ENCODE measurements at places on chromosomes 12 and 14. TPM values are rescaled to one million over a fixed set of nuclear protein-coding genes. Genes with fewer than 3 reads are reported as not detected.

GRCh38 chr14:105165761-105166485, 2.7 kb downstream of the JAG2 start:
- no peak overlapping the region for H3K27ac ChIP-seq

GRCh38 chr14:89352976-89353765, 63.9 kb downstream of the FOXN3 start:
- H3K4me3 ChIP-seq = no peak overlapping the region
- no peaks in the 10 kb centered on the region for H3K27me3 ChIP-seq
- peaks cover 23% of the 10 kb centered on the region for H3K36me3 ChIP-seq
- H3K27ac ChIP-seq = peak overlapping the region; percentile 53
- DNase-seq = no peak
- peaks cover 29% of the 10 kb centered on the region for H3K4me1 ChIP-seq

TMTC1 gene
- not detected for total RNA-seq

GRCh38 chr14:24863968-24864684, 185.8 kb downstream of the STXBP6 start:
- H3K27me3 ChIP-seq = no peaks in the 10 kb centered on the region
- DNase-seq = no peak
- no peaks in the 10 kb centered on the region for H3K36me3 ChIP-seq
- no peaks in the 10 kb centered on the region for H3K4me1 ChIP-seq

KLC1 gene
- total RNA-seq = 217 TPM

DNA sequence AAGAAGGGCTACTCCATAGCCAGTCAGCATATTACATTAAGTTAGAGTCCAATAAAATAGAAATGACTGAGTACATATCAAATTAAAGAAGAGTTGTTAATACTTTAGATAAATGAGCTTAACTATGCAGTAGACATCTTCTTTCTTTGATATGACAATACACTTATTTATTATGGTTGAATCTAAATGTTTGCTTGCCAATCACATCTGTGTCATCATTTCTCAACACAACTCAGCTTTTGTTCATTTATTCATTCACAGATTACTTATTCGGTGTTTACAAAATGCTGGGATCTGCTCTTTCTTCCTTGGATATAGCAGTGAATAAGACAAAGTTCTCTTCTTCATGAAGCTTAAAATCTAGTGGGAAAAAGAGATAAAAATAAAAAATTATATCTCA, 614.6 kb upstream of the ATP2B1 start:
- DNase-seq = no peak
- H3K36me3 ChIP-seq = no peaks in the 10 kb centered on the region
- H3K4me3 ChIP-seq = no peak overlapping the region
- peaks cover 2% of the 10 kb centered on the region for H3K27me3 ChIP-seq
- H3K4me1 ChIP-seq = no peaks in the 10 kb centered on the region

OR10P1 gene
- total RNA-seq = not detected

- no peak overlapping the region for H3K4me3 ChIP-seq
- no peaks in the 10 kb centered on the region for H3K36me3 ChIP-seq
- H3K4me1 ChIP-seq = no peaks in the 10 kb centered on the region
- no peak overlapping the region for H3K27ac ChIP-seq
These were observed 4.7 kb downstream of the LRP1-AS start for GRCh38 chr12:57142727-57143126.

CLEC6A gene
- not detected for total RNA-seq

SERPINA1 gene
- total RNA-seq = not detected

DNA sequence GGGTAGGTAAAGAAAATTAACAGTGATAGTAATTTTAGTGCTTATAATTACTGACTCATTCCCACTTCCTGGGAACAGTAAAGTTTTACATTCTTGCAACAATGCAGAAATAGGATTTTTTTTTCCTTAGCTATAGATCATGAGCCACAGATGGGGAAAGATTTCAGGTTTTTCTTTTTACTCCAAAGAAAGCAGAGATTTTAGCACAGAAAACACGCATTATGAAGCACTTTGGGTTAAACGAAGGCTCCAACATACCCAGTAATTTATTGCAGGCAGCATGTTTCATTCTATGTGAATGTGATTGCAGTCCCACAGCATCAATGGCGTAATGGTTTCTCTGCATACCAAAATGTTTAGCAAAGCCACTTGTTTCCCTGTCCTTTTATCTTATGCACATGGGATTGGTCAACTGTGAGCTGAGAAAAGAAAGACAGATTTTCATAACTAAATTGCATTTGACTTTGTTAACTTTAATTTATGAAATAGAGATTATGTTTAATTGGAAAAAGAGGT, 124.6 kb upstream of the E2F7 start:
- no peaks in the 10 kb centered on the region for H3K36me3 ChIP-seq
- no peak overlapping the region for H3K27ac ChIP-seq
- no peaks in the 10 kb centered on the region for H3K4me1 ChIP-seq
- no peaks in the 10 kb centered on the region for H3K27me3 ChIP-seq
- DNase-seq = no peak
- no peak overlapping the region for H3K4me3 ChIP-seq

GRCh38 chr14:32183151-32184058, 18.4 kb upstream of the RNU6-7 start:
- no peaks in the 10 kb centered on the region for H3K36me3 ChIP-seq
- H3K27me3 ChIP-seq = peaks cover 11% of the 10 kb centered on the region
- H3K27ac ChIP-seq = no peak overlapping the region
- DNase-seq = no peak

SERPINA9 gene
- not detected for total RNA-seq

- no peaks in the 10 kb centered on the region for H3K4me1 ChIP-seq
- H3K4me3 ChIP-seq = no peak overlapping the region
- no peak for DNase-seq
- no peak overlapping the region for H3K27ac ChIP-seq
These were observed 382.5 kb upstream of the ATP2B1 start for GRCh38 chr12:90090929-90091651.

TSHR gene
- 19.3 TPM for total RNA-seq

CD163L1 gene
- not detected for total RNA-seq

- DNase-seq = no peak
- H3K36me3 ChIP-seq = no peaks in the 10 kb centered on the region
- no peaks in the 10 kb centered on the region for H3K4me1 ChIP-seq
These were observed 180.2 kb downstream of the ACSS3 start for GRCh38 chr12:81257947-81258551.

- no peaks in the 10 kb centered on the region for H3K4me1 ChIP-seq
- peaks cover 14% of the 10 kb centered on the region for H3K36me3 ChIP-seq
- no peak overlapping the region for H3K4me3 ChIP-seq
- H3K27me3 ChIP-seq = no peaks in the 10 kb centered on the region
- DNase-seq = no peak
- no peak overlapping the region for H3K27ac ChIP-seq
These were observed 156.7 kb downstream of the CEP128 start for GRCh38 chr14:80784820-80785219.

PTPRR gene
- total RNA-seq = not detected

- no peaks in the 10 kb centered on the region for H3K27me3 ChIP-seq
- no peaks in the 10 kb centered on the region for H3K4me1 ChIP-seq
- peaks cover 62% of the 10 kb centered on the region for H3K36me3 ChIP-seq
- H3K27ac ChIP-seq = no peak overlapping the region
- no peak overlapping the region for H3K4me3 ChIP-seq
These were observed 83.1 kb downstream of the SH2B3 start for GRCh38 chr12:111488798-111489197.

NINJ2 gene
- 16.8 TPM for total RNA-seq

- no peaks in the 10 kb centered on the region for H3K27me3 ChIP-seq
- no peak for DNase-seq
- no peaks in the 10 kb centered on the region for H3K4me1 ChIP-seq
- H3K27ac ChIP-seq = no peak overlapping the region
- no peak overlapping the region for H3K4me3 ChIP-seq
These were observed 95.6 kb upstream of the NRXN3 start for GRCh38 chr14:78074561-78074960.

GRCh38 chr14:83909507-83909906, 1620.4 kb upstream of the FLRT2 start:
- H3K4me3 ChIP-seq = no peak overlapping the region
- H3K27me3 ChIP-seq = no peaks in the 10 kb centered on the region
- no peaks in the 10 kb centered on the region for H3K4me1 ChIP-seq
- no peak for DNase-seq

DNA sequence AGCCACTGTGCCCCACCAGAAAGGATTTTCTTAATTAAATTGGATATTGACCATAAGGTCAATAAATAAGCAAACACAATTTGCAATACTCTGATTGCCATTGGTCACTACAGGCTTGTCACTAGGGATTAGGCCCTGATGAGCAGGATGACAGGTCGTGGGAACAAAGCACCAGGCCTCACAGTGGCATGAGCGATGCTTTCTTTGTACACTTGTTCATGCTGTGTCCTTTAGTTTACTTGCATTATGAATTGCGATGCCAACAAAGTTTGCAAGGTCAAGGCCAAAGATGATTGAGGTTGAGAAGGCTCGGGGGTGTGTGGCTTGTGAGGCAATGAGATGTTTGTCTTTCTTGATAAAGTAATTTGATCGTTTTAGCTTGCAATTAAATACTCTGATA, 136.0 kb downstream of the TTC8 start:
- no peak for DNase-seq
- no peak overlapping the region for H3K27ac ChIP-seq
- no peaks in the 10 kb centered on the region for H3K4me1 ChIP-seq
- H3K4me3 ChIP-seq = no peak overlapping the region
- H3K36me3 ChIP-seq = no peaks in the 10 kb centered on the region
- peaks cover 3% of the 10 kb centered on the region for H3K27me3 ChIP-seq

GRCh38 chr14:91911474-91912032, 35.9 kb downstream of the FBLN5 start:
- H3K27ac ChIP-seq = no peak overlapping the region
- H3K4me1 ChIP-seq = peaks cover 6% of the 10 kb centered on the region
- no peak overlapping the region for H3K4me3 ChIP-seq
- no peaks in the 10 kb centered on the region for H3K27me3 ChIP-seq
- DNase-seq = peak; percentile 5
- H3K36me3 ChIP-seq = no peaks in the 10 kb centered on the region

- no peaks in the 10 kb centered on the region for H3K36me3 ChIP-seq
- H3K27ac ChIP-seq = no peak overlapping the region
- DNase-seq = no peak
- peaks cover 7% of the 10 kb centered on the region for H3K27me3 ChIP-seq
- no peaks in the 10 kb centered on the region for H3K4me1 ChIP-seq
- no peak overlapping the region for H3K4me3 ChIP-seq
These were observed 40.5 kb upstream of the MON2 start for GRCh38 chr12:62426089-62426488.

DHRS2 gene
- not detected for total RNA-seq

- no peaks in the 10 kb centered on the region for H3K4me1 ChIP-seq
- no peak for DNase-seq
- H3K4me3 ChIP-seq = no peak overlapping the region
- no peak overlapping the region for H3K27ac ChIP-seq
- no peaks in the 10 kb centered on the region for H3K27me3 ChIP-seq
- H3K36me3 ChIP-seq = no peaks in the 10 kb centered on the region
These were observed 57.6 kb downstream of the MDM2 start for GRCh38 chr12:68865399-68866164.

- H3K4me1 ChIP-seq = no peaks in the 10 kb centered on the region
- H3K4me3 ChIP-seq = no peak overlapping the region
- DNase-seq = no peak
- no peaks in the 10 kb centered on the region for H3K36me3 ChIP-seq
- no peak overlapping the region for H3K27ac ChIP-seq
These were observed 239.3 kb downstream of the MED13L start for GRCh38 chr12:116037941-116038837.

DNA sequence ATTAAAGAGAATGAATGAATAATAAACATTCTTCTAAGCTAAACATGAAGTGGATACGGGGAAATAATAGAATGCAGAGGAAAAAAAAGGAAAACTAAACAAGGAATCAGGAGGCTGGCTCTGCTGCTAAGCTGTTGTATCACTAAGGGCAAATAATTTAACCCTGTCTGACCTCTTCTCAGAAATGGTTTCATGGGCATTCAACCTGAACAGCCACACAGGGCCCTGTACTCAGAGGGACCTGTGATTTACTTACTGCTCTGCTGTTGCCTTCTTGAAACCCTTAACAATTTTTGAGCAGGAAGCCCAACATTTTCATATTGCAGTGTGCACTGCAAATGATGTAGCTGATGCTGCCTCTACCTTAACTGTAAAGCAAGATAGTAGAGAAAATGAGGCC, 14.2 kb upstream of the PLEKHA5 start:
- H3K4me3 ChIP-seq = no peak overlapping the region
- H3K4me1 ChIP-seq = no peaks in the 10 kb centered on the region
- no peak for DNase-seq

OTOGL gene
- not detected for total RNA-seq

SLCO1B1 gene
- total RNA-seq = not detected

DNA sequence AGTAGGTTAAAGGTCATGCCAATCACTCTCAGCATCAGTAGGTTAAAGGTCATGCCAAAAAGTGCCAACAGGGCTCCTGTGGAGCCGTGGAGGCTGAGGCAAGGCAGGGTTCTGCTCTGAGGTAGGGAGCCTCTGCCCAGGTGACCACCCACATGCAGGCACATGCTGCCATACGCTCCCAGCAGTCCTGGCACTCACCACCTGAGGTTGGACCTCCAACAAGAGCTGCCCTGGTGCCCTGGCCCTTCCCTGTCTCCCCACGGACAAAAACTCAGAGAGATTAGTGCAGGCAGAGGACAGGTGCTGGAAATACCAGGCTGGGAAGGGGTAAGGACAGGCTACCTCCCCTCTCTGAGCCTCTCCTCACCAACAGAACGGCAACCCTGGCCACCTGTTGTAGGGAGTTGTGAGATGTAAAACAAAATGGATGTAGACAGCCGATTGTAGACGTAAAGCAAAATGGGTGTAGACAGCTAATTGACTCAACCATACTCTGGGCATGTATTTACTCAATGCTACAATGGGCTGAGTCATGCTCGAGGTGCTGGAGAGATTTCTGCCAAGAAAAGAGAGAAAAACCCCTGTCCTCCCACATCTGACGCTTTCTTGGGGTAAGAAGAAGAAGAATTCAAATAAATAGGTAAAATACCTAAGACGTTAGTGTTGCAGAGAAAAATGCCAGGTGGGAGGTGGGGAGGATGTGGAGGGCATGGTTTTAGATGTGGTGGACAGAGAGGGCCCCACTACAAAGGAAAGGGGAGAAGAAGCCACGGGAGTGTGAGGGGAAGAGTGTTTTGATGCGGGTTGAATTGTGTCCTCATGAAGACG, 32.4 kb downstream of the LTBP2 start:
- no peak overlapping the region for H3K4me3 ChIP-seq
- H3K27me3 ChIP-seq = no peaks in the 10 kb centered on the region
- DNase-seq = peak; percentile 40
- H3K27ac ChIP-seq = no peak overlapping the region
- H3K4me1 ChIP-seq = peaks cover 5% of the 10 kb centered on the region
- H3K36me3 ChIP-seq = no peaks in the 10 kb centered on the region

GRCh38 chr14:30333934-30334333, 225.0 kb upstream of the G2E3 start:
- H3K27ac ChIP-seq = no peak overlapping the region
- DNase-seq = no peak
- H3K27me3 ChIP-seq = peaks cover 2% of the 10 kb centered on the region
- no peak overlapping the region for H3K4me3 ChIP-seq

- no peaks in the 10 kb centered on the region for H3K27me3 ChIP-seq
- H3K27ac ChIP-seq = no peak overlapping the region
- DNase-seq = peak; percentile 53
- H3K36me3 ChIP-seq = no peaks in the 10 kb centered on the region
- H3K4me1 ChIP-seq = no peaks in the 10 kb centered on the region
These were observed 160.9 kb downstream of the SPTSSA start for GRCh38 chr14:34300882-34301734.

All from CD4-positive, CD25-positive, alpha-beta regulatory T cell (primary cell).